ENCODE measurements at places on chromosomes 1 and 21.

- no peak for DNase-seq
Observed at GRCh38 chr1:75133750-75134646, at the start of gene LHX8. TSS of gene LHX8 (plus strand) at chr1:75134388. CDS start at chr1:75136615, 2,227 bp downstream.

GRCh38 chr1:3009021-3009420 lies 12.2 kb upstream of the ACTRT2 start:
- no peak for DNase-seq

GRCh38 chr1:203342192-203342940 lies 8.6 kb downstream of the FMOD start:
- no peak for DNase-seq

DNA sequence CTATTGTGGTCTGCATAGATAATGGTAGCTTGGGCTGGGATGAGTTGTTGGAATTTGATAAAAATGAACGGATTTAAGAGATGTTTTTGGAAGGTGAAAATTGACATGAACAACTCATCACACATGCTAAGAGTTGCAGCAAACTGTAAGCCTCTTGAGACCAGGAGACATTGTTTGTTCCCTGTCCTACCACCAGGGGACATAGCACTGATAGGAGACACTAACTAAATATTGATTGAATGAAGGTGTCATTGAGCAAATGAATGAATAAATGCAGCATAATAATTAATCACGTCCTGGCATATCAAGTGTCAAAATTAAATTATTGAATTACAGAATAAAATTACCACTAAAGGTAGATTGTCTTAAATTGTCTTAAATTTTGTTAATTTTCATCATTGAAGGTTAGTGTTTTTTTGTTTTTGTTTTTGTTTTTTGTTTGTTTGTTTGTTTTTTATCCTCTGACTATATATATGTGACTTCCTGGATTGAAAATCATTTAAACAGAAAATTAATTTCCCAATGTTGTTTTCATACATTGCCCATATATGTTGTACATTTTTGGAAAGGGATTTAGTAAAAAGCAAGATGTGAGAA lies 285.3 kb upstream of the C1orf105 start:
- DNase-seq = no peak

DNA sequence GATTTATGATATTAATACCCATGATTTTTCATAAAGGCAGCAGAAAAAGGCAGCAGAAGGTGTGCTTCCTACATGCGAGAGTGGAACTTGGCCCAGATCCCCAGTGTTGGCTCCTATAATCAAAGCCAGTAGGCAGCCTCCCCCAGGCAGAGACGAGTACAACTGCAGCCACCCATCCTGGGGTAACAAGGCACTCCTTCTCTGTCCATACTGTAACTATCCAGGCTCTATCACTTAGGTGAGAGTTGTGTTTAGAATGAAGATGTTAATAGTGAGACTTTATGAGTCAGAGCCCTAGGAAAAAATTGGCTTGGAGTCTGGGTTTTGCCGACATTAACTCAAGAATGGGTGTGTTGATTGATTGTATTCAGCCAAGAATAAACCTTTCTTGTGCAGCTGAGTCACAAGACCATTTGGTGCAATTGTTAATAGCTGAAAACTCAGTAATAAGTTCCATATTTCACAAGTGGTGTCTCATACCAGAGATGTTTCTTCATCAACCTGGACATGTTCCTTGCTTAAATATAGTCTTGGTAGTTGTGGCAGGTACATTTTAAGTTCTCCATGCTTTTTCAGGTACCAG lies 322.3 kb downstream of the DUSP10 start:
- no peak for DNase-seq

- DNase-seq = no peak
Observed at GRCh38 chr1:154557939-154558719, at the start of gene UBE2Q1. TSS of gene UBE2Q1 (minus strand) at chr1:154558662. CDS start at chr1:154558553, 109 bp downstream.

DNA sequence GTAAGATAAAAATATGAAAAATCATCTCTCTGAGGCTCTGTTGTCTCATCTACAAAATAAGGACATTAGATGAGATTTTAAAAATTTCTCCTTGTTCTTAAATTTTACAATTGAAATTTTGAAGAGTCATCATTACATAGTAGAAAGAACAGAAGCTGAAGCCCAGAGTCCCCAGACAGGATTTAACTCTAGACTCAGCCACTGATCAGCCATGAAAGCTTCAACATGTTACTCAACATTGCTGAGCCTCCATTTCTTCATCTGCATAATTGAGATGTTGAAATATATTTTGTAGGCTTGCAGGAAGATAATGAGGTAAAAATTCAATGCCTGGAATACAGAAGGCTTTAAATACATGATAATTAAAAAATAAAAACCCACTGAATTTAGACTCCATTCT lies 633.3 kb downstream of the LMO4 start:
- no peak for DNase-seq

DNA sequence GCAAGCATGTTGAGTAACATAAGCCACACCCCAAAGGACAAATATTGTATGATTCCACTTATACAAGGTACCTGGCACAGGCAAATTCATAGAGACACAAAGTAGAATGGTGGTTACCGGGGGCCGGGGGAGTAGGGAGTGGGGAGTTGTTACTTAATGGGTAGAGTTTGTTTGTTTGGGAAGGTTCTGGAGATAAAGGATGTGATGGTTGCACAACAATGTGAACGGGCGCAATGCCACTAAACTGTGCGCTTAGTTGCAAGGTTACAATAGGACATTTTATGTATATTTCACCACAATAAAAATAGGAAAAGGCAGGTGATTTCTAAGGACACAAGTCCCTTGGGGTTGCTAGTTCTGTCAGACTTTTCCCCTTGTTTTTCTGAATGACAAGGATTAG lies 516.6 kb downstream of the KIF26B start:
- DNase-seq = no peak

GRCh38 chr1:5985250-5985649 lies 7.0 kb downstream of the NPHP4 start:
- no peak for DNase-seq

- no peak for DNase-seq
Observed at GRCh38 chr21:29025328-29025713, 853 bp downstream of the USP16 start.

- no peak for DNase-seq
Observed at GRCh38 chr1:161989786-161990185, 33.9 kb downstream of the OLFML2B start.

DNA sequence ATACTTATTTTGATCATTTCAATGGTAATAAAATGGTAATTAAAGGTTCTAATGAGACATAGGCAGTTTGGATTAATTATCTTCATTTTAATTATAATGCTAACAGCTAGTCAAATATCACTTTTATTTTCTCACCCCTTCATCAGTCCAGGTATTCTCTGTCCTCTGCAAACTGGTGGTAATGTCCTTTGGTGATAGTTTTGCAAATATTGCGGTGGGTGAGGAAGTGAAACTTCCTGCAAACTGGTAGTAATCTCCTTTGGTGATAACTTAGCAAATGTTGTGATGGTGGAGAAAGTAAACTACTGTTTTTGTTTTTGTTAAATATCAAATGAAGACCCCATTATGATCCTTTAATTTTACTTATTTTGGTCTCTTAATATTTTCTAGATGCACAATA lies 209.0 kb downstream of the AMY1C start:
- DNase-seq = no peak

DNA sequence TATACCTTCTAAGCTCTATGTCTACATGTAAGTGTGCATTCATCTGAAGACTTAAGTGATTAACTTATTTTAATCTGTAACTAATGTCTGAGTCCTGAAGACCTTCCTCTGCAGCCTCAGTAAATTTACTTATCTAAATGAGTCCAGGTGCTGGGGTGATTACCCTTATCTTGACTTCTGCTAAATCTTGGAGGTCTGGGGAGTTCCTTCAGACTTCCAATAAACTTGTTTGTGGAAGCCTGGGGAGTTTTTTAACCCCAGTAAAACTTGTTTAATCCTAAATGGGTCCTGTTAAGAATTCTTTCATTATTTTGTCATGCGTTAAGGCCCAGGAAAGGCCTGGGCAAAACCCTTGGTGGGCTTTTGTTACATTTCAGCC lies 37.0 kb downstream of the RSPH1 start:
- DNase-seq = no peak

GRCh38 chr1:6784560-6785317 lies 515 bp upstream of the CAMTA1 start:
- peak; percentile 97 for DNase-seq

GRCh38 chr1:1432274-1432950 lies 3.1 kb upstream of the VWA1 start:
- DNase-seq = no peak

All from T-helper 17 cell (primary cell).